ENCODE measurements at places on chromosomes 2 and 18.
A peak's percentile ranks its signal among the peaks of the same experiment; 100 is the strongest.

GRCh38 chr2:211611061-211611518, 927.5 kb downstream of the ERBB4 start:
- no peak for DNase-seq

- DNase-seq: no peak
Measured at GRCh38 chr18:57887543-57888383, 84.6 kb upstream of the ATP8B1 start.

DNA sequence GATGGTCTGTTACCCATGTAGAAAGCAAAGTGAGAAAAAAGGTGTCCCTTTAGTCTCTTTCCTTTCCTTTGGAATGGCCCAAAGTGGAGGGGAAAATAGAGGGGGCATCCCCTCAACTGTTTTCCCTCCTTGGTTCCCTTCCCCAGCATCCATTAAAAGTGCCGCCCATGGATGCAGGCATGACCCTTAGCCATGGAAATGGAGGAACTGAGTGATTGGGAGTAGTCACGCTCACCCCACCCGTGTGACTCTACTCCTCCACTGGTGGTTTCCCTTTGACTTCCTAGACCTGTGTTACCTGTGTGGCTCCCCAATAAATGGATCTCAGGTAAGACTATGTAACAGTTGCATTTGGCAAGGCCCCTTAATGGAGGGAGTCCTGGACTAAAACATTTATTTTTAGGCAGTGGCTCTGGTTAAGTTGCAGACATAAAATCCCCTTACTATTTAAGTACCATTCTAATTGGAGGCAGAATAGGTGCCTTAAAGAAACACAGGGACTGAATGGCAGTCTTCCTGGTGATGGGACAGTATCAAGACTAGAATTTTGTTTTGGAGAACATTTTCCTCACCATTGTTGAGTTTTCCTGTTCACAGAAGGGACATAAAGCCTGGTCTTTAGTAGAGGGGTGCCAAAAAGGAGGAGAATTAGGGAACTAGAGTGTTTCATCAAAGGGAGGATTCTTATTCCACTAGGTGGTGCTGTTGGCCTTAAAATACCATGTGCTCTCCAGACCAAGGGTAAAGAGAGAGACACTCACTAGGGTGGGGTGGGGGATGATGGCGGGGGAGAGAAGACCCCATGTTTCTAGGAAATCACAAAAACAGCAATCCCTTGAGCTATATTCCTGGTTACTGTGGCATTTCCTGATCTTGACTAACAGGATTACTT, 25.7 kb upstream of the PLA2R1 start:
- no peak for DNase-seq

DNA sequence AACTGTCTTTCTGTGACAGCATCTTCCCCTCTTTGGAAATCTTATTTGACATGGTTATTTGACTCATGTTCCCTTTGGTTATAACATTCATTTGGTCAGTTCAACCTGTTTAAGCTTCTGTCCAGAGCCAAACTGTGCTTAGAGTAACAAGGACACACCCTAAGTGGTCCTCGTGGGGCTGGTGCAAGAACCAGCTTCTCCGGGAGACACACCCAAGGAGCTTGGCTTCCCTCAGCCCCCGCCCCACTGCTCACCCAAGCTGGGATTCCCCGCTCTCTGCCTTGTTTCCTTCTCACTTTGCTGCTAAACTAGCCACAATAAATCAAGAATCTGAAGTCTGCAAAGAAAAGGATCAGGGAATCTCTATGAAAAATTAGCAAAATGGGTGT, 1.4 kb downstream of the SCYGR3 start:
- DNase-seq: no peak

DNA sequence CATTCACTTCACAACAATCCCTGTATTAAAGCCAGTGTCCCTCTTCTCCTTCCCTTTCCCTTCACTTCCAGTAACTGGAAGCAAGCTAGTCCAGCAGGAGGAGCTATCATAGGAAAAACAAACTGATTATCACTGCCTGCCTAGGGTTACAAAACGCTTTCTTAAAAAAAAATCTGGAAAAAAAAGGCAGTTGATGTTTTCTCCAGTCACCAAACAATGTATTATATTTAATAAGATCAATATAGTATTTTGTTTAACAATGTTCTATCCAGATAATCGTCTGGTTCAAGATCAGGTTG, 78.8 kb upstream of the ITGB6 start:
- no peak for DNase-seq

DNA sequence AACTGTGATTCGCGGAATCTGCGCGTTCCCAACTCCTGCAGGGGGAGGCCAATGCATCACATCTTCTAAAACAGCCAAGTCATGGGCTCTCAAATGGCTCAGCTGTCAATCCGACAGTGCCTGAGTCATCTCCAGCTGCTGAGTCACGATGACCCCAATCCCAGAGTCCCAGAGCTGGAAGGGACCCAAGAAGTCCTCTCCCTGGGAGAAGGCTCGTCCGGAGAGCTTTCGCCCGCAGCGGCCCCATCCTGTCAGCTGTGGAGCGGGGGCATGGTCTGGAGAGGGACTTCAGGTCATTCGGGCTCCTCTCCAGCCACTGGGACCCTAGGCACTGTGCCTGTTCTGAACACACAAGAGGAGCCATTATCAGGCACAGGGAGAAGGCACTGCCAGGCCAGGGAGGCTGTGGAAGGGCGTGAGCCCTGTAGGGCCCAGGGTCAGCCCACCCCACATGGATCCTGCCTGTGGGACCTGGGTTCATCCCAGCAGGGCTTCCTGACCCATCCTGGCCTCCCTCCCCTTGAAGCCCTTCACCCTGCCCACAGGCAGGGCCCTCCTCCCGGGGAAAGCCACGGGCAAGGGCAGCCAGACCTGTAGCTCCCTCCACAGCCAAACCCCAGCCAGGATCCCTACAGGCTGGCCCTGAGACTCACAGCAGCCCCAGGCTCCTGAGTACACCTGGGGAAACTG, 47.6 kb upstream of the GPC1 start:
- no peak for DNase-seq

- no peak for DNase-seq
Measured at GRCh38 chr2:37916512-37917082, 8.5 kb upstream of the RMDN2 start.

DNA sequence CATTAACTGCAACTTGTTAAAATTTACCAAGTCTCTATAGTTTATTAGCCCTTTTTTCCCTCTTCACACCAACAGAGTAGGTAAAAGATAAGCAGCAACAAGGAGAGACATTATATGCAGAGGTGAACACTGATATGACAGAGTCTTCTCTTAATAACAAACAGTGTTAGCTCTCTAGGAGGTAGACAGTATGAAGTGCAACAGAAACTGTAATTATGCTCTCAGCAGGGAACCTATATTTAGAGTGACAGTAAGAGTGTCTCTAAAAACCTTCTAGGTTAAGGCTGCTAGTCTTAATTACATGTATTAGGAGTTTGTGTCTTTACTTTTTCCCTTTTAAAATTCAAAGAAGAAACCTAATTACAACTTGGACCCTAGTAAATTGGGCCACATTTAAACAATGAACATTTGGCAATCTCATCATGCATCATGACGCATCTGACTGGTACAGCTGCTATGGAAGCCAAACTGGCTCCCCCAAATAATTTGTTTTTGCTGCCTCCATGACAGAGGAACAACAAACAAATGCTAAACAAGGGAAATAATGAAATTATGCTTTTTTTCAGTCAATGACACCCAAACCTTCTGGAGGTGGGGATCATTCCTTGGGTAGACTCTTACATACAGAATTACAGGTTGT, 69.9 kb upstream of the MMADHC start:
- DNase-seq: peak; percentile 51

- DNase-seq: no peak
Measured at GRCh38 chr2:65730186-65730585, 297.8 kb upstream of the SPRED2 start.

DNA sequence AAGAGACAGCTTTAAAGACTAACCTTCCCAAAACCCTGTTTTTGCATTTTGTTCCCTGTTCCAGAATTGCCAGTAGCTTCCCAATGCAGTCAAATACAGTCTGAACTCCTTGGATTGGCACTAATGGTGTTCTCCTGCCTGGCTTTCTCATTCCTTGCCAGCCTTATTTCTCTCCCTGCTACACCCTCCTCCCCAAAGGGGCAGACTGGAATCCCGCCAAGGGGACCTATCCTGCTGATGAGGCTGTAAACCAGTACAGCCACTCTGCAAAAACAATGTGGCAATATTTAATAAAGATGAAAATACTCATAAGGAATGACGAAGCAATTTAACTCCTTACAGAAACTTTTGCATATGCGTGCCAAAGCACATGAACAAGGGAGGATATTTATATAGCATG, 4.5 kb upstream of the SLC4A5 start:
- no peak for DNase-seq

DNA sequence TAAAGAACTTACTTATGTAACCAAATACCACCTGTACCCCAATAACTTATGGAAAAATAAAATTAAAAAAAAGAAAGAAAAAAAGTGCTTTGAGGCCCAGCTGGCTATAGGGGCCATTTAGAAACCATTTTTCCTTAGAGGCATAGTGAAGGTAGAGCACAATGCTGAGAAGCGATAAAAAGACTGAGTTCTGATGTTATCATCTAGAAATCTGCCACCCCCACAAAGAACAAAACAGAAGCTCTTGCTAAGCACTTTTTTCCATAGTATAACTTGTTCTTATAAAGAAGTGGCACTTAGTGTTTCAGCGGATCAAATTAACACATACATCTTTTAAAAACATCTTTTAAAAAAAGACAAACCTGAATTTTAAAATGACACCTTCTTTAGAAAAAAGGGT, 51.4 kb downstream of the ICOS start:
- no peak for DNase-seq

- no peak for DNase-seq
Measured at GRCh38 chr2:237686659-237687136, 59.3 kb downstream of the LRRFIP1 start.

DNA sequence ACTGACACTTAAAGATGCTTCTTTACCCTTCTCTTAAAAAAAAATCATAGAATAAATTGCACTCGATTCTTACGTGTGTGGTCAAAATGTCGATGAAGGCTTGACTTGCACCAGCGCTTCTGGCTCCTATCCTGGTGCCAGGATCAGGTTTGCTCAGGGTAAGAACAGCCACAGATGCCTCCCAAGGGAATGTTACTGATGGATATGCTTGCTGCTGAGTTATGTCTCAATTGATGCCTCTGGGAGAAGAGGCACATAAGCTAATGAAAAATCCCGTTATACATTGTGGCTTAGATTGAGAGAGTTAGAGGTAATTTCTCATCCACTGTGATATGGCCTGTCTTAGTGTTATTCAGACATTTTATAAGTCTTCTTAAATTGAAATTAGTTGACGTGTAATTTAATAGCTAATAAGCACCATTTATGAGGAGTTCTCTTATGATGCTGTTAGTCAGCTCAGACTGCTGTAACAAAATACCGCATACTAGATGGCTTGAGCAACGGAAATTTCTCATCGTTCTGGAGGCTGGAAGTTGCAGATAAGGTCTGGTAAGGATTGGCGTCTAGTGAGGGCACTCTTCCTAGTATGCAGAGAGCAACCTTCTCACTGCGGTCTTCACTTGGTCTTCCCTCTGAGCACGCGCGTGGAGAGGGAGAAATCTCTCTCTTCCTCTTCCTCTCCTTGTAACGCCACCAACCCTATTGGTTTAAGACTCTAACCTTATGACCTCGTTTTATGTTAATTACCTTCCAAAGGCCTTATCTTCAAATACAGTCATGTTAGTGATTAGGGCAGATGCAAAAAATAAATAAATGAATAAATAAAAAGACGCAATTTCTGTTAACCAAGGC, 116.6 kb upstream of the NOSTRIN start:
- no peak for DNase-seq

DNA sequence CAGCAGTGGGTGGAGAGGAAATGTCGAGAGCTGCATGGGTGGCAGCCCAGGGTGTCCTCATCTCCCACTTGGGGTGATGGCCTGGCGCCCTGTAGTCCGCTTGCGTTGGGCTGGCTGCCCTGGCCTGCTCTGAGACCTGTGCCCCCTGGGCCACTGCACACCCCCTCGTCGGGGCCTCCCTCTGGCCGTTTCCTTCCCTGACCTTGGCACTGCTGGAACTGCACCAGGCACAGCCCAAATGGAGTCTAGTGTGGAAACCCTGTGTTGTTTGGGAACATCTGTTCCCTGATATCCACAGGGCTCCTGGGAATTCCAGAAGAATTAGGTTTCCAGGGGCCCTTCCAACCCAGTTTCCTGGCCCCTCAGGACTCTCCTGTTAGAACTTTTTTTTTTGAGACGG, 13.9 kb downstream of the EFHD1 start:
- no peak for DNase-seq

DNA sequence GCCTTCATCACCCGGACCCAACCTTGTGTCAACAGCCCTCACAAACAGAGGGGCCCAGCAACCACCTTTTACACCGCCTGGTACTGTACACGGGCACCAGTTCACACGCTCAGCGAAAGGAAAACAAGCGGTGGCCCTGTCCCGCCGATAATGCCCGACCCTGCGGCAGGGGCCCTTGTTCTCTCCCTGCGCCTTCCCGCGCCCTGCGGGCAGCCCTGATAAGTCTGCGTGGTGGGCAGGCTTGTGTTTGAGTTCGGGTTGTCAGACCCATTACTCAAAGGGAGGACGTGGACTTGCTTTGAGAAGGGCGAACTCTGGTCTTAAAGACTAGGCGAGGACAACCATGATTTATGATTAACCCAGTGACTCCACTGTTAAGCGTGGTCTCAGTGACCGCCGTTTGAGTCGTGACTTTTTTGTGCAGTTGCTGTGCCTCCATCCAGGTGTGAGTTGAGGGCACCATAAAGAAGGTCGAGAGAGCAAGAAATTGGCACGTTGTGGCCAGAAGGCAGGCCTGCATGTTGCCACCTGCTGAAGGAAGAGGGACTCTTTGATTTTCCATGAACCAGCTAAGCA, 167.4 kb upstream of the GATA6 start:
- DNase-seq: no peak

- no peak for DNase-seq
Measured at GRCh38 chr2:46815121-46815802, 100.3 kb downstream of the MCFD2 start.

DNA sequence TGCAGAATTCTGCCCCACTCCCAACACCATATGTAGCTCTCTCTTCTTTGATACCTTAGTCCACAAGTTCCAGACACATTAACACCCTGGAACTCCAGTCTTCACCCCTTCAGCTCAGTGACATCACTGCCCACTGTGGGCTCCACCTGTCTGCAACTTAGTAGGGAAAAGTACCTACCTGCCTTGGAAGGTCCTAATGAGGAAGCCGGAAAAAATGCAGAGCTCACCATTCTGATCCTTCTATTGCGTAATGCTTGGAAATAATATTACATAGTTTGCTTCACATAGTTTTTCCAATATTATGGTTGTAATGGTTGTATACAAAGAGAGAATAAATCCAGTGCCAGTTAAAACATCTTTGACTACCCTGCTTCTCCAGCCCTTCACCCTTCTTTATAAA, 738.4 kb downstream of the RNF144A start:
- no peak for DNase-seq

DNA sequence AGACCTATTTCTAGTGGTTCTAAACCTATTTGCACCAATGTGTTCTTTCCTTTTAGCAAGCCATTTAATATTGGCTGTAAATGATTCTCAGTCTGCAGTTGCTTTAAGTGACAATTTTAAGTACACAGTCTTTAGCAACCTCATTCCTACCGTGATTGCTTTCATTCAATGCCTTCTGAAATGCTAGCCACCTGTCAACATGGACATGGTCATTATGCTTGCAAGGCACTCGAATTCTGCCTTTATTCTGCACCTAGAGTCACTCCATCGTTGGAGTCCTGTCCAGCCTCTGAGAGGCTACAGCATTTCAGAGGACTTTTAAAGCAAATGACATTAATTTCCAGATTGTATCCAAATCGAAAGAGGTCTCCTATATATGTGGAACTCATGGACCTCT, 115.1 kb downstream of the IRS1 start:
- no peak for DNase-seq

Data from NCI-H1105 (cell line).